Activated gamma-delta T cell treated with Interleukin-2 at 50 U/mL for 16 hours (primary cell): ENCODE measurements at places on chromosomes 4 and X.

- no peak for DNase-seq
These were observed 487.4 kb upstream of the TENM3 start for GRCh38 chr4:181755846-181756245.

DNA sequence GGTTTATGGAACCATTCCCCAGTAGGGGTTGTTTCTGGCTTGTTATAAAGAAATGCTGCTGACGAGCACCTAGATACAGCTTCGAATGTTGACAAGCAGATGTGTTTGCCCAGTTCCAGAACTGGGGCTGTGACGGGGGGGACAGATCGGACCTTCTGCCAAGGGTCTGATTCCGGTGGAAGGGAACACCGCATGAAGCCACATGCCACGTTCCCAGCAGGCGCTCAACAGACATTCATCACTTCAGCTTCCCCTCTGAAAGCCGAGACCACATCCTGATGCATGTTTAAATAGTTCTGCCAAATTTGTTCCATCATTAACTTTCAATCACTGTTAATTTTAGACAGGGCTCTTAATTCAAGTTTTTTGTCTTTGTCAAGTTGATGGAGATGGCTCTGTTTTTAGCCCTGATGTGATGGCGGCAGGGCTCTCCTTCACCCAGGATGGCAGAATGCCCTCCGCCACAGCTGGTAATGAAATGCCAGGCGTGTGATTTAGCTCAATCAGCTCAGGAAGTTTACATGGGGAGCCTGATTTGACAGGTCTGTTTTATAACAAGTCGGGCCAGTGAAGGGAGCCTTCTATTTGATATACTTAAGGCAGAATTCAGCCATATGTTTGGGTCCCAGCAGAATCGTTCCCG is 57.4 kb downstream of the PSAPL1 start:
- no peak for DNase-seq

GRCh38 chrX:12441381-12442128 is 303.3 kb downstream of the FRMPD4 start:
- no peak for DNase-seq

- no peak for DNase-seq
These were observed 111.4 kb upstream of the RXFP1 start for GRCh38 chr4:158410272-158410671.

- DNase-seq = no peak
These were observed 2.9 kb downstream of the ERAS start for GRCh38 chrX:48829016-48829735.

GRCh38 chr4:102439236-102439614 is 61.9 kb upstream of the NFKB1 start:
- DNase-seq = no peak

- no peak for DNase-seq
These were observed 111.1 kb downstream of the ANXA3 start for GRCh38 chr4:78662658-78663057.

DNA sequence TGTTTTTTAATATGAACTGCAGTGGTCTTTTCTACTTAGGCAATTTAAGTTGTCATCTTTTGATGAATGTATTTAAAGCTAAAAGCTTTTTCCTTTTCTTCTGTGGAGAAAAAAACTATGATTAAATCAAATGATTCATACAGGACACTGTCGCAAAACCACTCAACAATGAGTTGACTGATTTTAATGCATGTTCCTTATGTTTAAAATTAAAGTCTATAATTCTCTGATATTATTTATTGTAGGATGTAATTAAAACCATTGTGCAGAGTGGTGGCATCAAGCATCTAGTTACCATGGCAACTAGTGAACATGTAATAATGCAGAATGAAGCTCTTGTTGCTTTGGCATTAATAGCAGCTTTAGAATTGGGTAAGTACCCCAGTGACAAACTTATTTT is 172.5 kb downstream of the RAP1GDS1 start:
- no peak for DNase-seq

DNA sequence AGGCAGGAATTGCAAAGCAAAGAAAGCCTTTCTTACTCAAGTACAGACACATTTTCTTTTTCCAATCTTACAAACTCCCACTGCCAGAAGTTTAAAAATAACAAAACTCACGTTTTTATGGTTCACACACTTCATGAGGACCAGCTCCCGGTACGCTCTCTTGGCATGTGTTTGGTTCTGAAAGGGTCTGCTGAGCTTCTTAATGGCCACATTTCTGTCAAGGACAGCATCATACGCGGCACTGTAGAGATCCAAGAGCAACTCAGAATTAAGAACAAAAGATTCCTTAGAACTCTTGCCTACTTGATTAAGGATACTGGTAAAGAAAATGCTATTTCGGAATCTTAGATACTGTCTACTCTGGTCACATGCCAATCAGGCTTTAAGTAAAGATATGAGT is 252.7 kb downstream of the MAPK10 start:
- no peak for DNase-seq

DNA sequence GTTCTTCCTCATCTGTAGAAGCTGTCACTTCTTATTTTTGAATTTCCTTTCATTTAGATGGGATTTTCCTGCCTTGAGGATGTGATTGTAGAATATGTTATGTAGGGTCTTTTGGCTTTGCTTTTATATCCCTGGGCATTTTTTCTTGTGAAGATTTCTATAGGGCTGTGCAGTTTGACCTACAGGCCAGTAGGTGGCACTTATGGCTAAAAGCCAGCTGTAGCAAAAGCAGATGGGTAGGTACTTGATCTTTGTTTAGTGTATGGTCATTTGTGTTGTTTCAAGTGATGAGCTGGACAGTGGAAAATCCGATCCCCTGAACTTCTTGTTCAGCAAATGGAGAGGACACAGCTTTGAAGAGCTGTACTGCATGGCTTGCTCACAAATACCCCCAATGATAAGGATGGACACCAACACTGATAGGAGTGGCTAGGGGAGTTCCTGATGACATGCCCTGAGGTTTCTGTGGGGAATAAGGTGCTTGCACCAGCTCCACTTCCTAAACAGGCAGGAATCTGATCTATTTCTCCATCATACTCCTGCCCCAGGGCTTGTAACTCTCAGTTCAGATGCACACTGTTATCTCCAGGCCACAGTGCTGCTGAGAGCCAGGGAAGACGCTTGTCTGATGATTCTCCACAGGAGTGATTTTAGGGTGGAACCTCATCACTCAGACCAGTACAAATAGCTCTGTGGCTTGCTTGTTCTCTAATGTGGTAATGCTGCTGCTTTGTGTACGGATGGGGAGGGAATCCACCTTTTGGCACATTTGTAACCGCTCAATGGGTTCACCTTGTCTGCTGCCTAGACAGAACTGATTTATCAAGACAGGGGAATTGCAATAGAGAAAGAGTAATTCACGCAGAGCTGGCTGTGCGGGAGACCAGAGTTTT is 417.1 kb upstream of the MAGEB16 start:
- DNase-seq = no peak

- no peak for DNase-seq
These were observed 1.3 kb upstream of the FAT4 start for GRCh38 chr4:125313497-125313896.

- no peak for DNase-seq
These were observed 48.3 kb downstream of the SEL1L3 start for GRCh38 chr4:25814301-25815136.

DNA sequence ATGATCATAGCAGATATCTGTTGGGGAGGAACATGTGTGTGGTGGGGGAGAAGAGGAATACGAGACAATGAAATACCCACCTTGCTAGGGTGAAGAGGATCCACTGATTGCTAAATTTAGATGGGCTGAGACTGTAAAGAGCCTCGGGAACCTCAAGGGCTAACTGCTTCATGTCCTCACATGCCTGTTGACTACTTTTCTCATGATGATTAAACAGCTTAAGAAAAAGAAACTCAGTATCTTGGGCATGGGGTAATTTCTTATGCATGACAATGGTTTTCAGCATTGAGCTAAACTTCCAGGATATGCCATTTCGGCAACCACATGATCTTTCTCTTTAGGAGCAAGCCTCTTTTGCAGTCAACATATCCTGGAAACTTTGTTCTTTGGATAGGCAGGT is 3.9 kb upstream of the LNX1 start:
- no peak for DNase-seq

DNA sequence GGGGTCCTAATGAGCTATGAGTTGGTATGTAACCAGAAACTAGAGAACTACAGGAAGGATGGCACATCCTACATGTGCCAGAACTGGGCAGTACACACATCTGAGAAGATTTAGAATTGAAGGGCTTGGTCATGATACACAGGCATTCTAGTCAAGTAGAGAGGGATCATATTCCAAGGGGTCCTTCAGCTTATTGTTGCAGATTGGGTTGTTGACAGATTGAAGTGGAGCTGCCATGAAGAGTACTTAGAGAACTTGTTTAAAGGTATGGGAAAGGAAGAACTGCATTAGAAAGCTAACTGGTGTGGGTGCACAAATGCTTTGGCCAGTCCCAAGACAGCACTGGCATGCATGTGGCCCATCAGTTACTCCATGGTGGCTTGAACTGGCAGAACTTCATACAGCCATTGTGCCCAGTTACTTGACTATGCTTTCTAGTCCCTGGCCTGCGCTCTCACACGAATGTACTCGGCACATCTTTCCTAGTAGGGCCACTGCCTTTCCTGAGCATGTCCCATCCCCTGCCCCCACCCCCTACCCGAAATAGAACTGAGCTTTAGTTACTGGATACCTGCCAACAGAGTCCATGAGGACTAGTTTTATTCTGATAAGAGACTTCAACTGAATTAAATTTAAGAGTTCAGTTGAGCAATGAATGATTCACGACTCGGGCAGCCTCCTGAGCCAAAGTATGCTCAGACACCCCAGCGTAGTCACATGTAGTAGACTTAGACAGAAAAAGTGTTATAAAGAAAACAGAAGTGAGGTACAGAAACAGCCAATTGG is 64.0 kb downstream of the CCNG2 start:
- no peak for DNase-seq

- no peak for DNase-seq
These were observed 182.2 kb upstream of the ATOH1 start for GRCh38 chr4:93646233-93646930.

DNA sequence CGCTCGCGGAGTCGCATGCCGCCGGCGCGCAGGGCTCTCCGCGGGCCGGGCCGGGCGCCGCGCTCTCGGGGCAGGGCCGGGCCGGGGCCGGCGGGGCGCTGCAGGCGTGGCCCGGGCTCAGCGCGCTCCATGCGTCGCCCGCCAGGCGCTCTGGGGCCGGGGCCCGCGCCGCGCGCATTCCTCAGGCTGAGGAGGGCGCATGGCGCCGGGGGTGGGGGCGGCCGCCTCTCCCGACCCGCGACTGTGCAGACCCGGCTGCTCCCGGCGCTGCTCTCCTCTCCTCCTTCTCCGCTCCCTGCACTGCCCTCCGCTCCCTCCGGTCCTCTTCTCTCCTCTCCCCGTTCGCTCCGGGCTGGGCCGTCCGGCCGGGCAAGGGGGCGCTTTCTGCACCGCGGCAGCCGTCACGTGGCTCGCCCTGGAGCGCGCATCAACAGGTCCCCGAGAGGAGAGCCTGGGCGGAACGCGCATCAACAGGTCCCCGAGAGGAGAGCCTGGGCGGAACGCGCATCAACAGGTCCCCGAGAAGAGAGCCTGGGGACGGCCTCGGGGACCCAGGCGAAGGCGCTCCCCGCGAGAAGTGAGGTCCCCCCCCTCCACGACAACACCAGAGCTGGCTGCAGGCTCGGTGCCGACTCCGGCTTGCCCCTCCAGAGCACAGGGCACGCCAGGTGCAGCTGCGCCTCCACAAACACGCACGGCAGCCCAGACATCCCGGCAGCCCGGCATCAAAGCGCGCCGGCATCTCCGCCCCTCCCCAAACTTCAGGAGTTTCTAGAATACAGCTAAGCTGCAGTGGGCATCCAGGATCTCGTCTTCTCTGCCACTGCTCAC is 12.9 kb downstream of the PPP2R3B start:
- DNase-seq = no peak

DNA sequence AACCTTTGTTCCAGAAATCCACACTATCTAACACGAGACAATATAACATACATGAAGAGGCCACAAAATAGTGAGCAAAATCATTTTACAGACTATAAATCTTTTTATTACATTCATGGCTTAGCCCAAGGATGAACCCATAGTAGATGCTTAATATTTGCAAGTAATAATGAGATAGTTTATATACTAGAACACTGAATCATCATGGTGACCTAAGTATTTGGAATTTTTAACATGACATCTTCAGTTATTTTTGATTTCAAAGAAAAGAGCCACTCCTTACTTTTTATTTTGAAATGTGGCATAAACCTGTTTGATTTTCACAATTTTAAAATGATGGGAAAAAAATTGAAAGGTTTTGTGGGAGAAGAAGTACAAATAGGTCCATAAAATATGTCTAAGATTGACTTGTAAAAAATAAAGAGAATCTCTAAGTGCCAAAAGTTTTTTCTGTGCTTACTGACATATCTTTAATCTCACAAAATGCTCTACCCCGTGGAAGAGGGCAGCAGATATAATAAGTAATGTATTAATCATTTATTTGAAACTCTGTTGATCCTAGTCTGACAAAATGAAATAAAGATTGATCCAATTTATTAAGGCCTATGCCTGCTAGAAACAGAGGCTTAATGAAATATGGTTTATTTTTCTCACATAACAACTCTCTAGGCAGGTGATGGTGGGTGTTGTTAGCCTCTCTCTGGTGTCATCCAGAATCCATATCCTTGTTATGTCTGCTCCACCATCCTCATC is 224.5 kb upstream of the CENPE start:
- DNase-seq = no peak

GRCh38 chrX:125219852-125220251 is 99.8 kb upstream of the TEX13C start:
- no peak for DNase-seq

DNA sequence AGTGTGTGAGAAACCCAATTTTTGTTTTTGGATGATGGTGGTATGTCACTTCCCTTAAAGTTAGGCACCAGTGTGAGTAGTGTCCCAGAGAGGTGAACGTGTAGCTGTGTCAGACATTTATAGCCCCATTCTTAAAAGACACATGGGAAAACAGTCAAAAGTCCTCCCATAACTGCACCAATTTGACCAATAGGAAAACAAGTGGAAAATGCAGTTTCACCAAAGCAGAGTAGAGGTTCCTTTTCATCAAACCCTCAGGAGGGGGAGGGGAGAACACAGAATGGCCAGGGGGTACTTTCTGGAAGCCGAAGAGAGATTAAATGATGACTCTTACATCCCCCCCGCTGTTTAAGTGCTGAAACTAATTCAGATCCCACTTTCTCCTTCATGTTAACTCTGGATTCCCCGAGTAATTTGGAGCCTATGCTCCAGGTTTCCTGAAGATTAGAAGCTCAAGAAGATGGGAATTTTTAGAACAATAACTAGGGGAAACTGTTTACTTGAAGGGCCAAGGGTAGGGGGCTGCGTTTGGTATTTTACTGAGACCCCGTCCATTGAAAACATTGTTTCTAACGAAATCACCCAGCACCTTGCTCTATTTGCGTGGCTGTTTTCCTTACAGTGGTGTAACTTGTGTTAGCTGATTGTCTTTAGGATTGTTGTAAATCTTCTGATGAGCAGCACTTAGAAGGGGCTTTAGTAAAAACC is 2.1 kb upstream of the LEF1 start:
- no peak for DNase-seq

DNA sequence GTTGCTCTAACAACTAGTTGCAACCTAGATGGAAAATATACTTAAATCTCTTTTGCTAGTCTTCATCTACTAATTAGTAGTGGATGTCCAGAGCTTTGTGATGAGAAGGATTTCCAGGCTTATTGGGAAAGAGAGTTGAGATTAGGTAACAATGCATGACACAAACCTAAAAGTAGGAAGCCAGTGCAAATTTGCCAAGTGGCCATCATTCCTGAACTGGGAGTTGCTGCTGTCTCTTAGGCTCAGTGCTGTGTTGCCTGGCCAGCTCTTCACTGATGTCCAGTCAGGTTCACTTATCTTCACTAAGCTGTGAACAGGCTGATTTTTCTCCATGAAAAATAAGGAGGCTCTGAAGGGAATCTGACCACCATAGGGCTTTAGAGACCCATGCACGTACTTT is 105.6 kb upstream of the AMOT start:
- DNase-seq = no peak

- DNase-seq = no peak
These were observed 1235.3 kb downstream of the FSTL5 start for GRCh38 chr4:160928482-160928881.
